ENCODE measurements at places on chromosomes 13 and 19. TPM values are rescaled to one million over a fixed set of nuclear protein-coding genes. Genes with fewer than 3 reads are reported as not detected.

DNA sequence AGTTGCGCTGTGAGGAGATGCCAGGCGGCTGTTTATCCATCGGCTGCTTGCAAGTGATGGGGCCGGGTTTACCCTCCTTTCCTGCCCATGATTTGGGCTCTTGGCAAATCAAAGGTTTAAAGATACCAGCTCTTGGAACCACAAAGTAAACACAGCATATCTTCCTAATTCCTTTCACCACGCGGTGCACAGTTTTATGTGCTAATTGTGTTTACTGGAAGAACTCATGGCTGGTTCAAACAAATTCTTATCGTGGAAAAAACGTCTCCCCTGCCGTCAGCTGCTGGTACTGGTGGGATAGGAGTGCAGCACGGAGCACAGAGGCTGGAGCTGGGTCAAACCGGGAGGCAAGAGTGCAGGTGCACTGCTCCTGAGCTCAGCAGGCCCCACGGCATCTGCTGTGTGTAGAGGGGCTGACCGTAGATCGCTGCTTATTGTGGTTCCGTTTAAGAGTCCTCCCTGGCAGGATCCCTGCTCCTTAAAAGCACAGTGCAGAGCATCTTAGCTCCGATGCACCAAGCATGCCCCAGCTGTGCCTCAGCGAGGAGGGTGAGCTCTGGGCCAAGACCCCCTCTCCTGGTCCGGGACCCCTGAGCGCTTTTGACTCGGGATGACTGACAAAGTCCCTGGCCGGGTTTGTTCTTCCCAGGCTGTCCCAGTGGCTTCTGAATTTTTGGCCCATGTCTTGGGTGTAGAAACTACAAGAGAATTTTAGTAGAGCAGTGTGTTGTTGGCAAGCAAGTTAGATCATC is 51.3 kb upstream of the GAS6 start:
- DNase-seq: no peak
- no peaks in the 10 kb centered on the region for H3K4me1 ChIP-seq
- H3K36me3 ChIP-seq: no peaks in the 10 kb centered on the region
- no peak overlapping the region for H3K4me3 ChIP-seq

GRCh38 chr19:45653634-45654033 is 14.4 kb upstream of the GIPR start:
- no peaks in the 10 kb centered on the region for H3K4me1 ChIP-seq
- DNase-seq: no peak
- H3K27me3 ChIP-seq: peaks cover 9% of the 10 kb centered on the region
- no peaks in the 10 kb centered on the region for H3K36me3 ChIP-seq

DNA sequence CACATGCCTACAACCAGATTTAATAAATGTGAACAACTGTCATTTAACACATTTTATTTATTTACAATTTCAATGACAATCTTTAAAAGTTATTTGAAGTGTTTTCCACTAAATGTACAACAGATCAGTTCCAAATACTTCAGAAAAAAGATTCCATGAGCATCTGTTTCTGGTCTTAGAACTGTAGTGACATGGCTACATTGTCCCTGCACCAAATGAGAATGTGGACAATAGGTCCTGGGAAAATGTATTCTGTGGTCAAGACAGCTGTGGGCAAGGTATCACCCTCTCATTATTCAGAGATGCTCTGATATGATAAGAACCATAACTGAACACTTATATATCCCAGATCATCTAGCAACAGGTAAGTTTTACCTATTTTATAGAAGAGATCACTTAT is 43.7 kb downstream of the ELF1 start:
- H3K36me3 ChIP-seq: no peaks in the 10 kb centered on the region
- no peaks in the 10 kb centered on the region for H3K27me3 ChIP-seq
- H3K4me1 ChIP-seq: peaks cover 7% of the 10 kb centered on the region
- H3K27ac ChIP-seq: no peak overlapping the region

- H3K36me3 ChIP-seq: no peaks in the 10 kb centered on the region
- H3K27me3 ChIP-seq: peaks cover 52% of the 10 kb centered on the region
- peak within 1 kb of the TSS; percentile 87 for H3K4me3 ChIP-seq
- H3K4me1 ChIP-seq: peaks cover 32% of the 10 kb centered on the region
- peak; percentile 93 for DNase-seq
- H3K27ac ChIP-seq: no peak within 1 kb of the TSS
Measured at GRCh38 chr19:46428239-46429135, at the start of gene PNMA8C. TSS of gene PNMA8C (minus strand) at chr19:46428936. CDS start at chr19:46428359, 577 bp downstream.

DNA sequence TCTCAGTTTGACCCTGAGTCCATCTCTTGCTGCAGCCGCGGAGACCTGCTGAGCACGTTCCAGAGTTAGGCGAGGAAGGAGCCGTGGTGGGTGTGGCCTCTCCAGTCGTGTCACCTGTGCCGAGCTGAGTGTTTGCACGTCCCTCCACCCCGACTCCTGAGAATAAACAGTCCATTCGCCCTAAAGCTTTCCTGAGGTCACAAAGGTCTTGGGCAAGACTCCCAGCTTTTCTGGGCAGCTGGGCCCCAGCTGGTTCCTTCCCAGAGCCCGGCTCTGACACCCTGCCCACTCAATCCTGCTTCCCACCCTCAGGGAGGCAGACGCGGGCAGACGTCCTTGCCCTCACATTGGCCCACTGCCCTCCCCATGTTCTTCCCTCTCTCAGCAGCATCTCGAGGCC is 142.2 kb downstream of the KCTD15 start:
- no peak overlapping the region for H3K27ac ChIP-seq
- H3K4me1 ChIP-seq: no peaks in the 10 kb centered on the region
- peaks cover 5% of the 10 kb centered on the region for H3K27me3 ChIP-seq
- DNase-seq: no peak

DNA sequence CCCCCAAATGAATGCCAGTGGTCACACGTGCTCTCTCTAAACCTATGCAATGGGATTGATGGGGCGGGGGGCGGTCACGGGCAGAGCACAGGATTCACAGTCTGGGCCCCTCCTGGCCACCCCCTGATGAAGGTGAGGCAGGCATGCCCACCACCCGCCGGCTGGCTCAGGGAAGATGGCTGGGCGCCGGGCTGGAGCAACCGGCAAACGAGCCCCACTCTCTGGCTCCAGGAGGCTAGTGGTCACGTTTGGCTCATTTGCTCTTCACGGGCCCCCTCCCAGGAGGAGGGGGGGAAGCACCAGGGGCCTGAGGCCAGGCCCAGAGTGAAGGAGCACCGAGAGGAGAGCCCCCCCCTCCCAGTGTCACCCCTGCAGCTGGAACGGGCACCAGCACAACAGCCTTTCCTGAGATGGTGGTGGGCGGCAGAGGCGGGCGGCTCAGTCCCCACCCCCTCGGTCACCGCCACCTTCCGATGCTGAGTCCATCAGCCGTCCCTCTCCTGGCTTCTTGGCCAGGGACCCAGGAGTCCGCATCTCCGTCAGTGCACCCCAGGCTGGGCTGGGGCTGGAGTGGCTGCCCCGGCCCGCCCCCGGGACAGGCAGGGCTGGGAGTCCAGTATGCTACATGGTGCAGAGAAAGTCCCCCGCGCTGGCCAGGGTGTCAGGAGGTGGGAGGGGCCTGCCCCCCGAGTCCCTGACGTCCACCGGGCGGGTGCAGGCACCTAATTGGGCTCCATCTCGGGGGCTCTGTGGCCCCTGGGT is 9.7 kb downstream of the BBC3 start:
- peaks cover 14% of the 10 kb centered on the region for H3K4me1 ChIP-seq
- peaks cover 12% of the 10 kb centered on the region for H3K36me3 ChIP-seq
- no peak overlapping the region for H3K4me3 ChIP-seq
- no peak for DNase-seq
- H3K27me3 ChIP-seq: no peaks in the 10 kb centered on the region
- H3K27ac ChIP-seq: no peak overlapping the region

DNA sequence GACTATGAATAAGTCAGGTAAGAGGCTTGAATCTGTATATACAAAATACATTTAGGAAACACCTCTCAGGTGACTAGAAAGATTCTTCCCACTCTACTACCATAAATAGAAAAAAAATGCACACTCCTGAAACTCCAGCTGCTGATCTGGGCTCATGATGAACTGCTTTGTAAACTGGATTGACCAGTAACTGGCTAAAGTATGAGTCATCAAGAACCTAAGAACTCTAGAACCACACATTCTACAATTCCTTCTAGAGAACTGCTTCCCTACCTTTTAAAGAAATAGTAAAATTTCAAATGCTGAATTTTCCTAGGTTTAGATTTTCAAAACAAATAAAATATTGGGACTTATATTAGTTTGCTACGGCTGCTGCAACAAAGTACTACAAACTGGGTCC is 55.2 kb downstream of the ELF1 start:
- DNase-seq: no peak
- no peaks in the 10 kb centered on the region for H3K27me3 ChIP-seq
- no peak overlapping the region for H3K4me3 ChIP-seq
- no peaks in the 10 kb centered on the region for H3K36me3 ChIP-seq
- no peak overlapping the region for H3K27ac ChIP-seq

- no peaks in the 10 kb centered on the region for H3K4me1 ChIP-seq
- no peak for DNase-seq
- H3K27me3 ChIP-seq: no peaks in the 10 kb centered on the region
- no peak overlapping the region for H3K4me3 ChIP-seq
- no peaks in the 10 kb centered on the region for H3K36me3 ChIP-seq
Measured at GRCh38 chr13:25719666-25720065, 332.1 kb downstream of the SHISA2 start.

DNA sequence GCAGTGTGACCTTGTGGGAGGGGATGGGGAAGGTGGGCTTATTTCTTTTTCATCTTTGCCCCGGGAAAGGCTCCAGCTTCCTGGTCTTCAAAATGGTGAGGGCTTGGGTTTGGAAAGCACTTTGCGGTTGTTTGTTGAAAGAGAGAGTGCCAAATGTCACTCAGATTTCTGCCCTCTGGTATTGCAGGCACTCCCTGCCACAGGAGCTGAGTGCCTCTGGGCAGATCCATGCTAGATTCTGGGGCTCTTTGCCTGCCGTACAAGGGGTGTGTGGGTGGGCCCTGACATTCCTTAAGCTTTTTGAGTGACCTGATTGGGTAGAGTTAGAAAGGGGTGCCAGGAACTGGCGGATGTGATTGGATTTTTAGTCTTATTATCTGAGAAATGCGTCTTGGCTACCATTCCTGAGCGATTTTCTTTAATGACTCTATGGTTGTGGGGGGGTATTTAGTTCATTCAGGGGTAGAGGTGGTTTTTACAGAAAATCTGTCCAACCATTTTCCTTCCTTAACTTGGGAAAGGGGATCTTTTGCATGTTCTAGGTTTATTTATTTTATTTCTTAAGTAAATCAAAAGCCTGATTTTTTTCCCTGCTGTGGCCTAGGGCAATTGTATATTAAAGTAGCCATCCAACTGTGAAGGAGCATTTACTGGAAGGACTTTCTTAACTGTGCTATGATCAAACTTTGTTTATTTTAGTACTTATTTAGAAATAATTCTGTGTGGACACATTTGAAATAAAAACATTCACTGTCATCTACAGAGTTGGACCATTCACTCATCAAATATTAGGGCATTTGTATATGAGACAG is 3.2 kb downstream of the ARHGAP35 start:
- H3K4me1 ChIP-seq: peaks cover 12% of the 10 kb centered on the region
- no peaks in the 10 kb centered on the region for H3K36me3 ChIP-seq
- no peaks in the 10 kb centered on the region for H3K27me3 ChIP-seq

- no peak overlapping the region for H3K4me3 ChIP-seq
- H3K27ac ChIP-seq: no peak overlapping the region
- peaks cover 10% of the 10 kb centered on the region for H3K36me3 ChIP-seq
Measured at GRCh38 chr19:17582613-17583012, 27.2 kb downstream of the COLGALT1 start.

DNA sequence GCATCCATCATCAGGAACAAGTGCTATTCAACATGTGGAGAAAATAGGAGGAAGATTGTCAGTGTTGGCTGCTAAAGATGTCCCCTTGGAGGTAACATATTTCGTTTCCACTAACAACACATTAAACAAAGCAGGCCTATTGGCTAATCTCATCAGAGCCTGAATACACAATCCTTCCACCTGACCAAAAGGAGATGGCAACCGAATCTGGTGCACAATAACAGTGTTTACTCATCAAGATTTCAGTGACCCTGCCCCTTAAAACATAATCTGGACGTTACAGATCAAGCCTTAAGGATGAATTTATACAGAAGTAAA is 582.5 kb downstream of the EFNB2 start:
- no peaks in the 10 kb centered on the region for H3K36me3 ChIP-seq
- no peak overlapping the region for H3K4me3 ChIP-seq
- H3K27ac ChIP-seq: no peak overlapping the region
- no peak for DNase-seq
- no peaks in the 10 kb centered on the region for H3K27me3 ChIP-seq
- peaks cover 7% of the 10 kb centered on the region for H3K4me1 ChIP-seq

- no peak for DNase-seq
- peaks cover 11% of the 10 kb centered on the region for H3K4me1 ChIP-seq
- no peak overlapping the region for H3K27ac ChIP-seq
- H3K4me3 ChIP-seq: no peak overlapping the region
Measured at GRCh38 chr13:39272994-39273393, 234.7 kb downstream of the NHLRC3 start.

DNA sequence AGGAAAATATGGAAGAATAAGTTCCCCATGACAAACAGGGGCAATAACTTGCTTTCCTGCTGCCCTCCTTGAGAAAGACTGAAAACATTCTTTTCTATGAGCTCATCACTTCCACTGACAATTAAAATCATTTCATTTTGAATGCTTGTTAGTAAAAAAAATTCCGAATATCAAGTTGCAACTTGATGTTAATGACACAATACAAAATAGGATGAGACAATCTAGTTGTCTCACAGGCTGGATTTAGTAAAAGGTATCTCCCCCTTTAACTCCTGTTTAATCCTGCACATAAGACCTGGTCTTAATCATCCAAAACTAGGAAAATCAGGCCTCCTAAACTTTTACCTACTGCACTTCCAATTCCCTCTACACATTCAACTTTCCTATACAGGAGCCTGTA is 24.7 kb downstream of the IRS2 start:
- peaks cover under 1% of the 10 kb centered on the region for H3K36me3 ChIP-seq
- no peaks in the 10 kb centered on the region for H3K27me3 ChIP-seq
- H3K27ac ChIP-seq: no peak overlapping the region
- H3K4me3 ChIP-seq: no peak overlapping the region
- DNase-seq: no peak
- H3K4me1 ChIP-seq: peaks cover 58% of the 10 kb centered on the region

DNA sequence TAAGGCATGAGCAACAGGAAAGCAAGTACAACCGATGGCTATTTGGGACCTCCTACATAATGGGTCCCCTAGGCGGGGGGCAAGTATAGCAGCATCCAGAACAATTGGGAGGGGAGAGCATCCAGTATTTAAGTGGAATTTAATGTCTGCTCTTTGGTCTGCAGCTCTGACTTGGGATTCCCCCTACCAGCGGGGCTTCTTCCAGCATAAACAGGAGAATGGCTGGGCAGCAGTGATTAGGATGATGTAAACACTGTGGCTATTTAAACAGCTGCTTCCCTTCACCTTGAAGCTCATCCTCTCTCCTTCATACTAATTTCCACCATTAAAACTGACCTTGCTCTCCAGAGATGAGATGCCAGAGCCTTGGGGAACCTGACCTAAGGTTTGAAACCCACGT is 73.9 kb upstream of the OXGR1 start:
- no peaks in the 10 kb centered on the region for H3K27me3 ChIP-seq
- H3K4me1 ChIP-seq: peaks cover 15% of the 10 kb centered on the region
- DNase-seq: no peak
- no peak overlapping the region for H3K4me3 ChIP-seq
- H3K36me3 ChIP-seq: no peaks in the 10 kb centered on the region
- H3K27ac ChIP-seq: no peak overlapping the region

- no peak for DNase-seq
- H3K36me3 ChIP-seq: peaks cover 89% of the 10 kb centered on the region
- no peaks in the 10 kb centered on the region for H3K4me1 ChIP-seq
- H3K27ac ChIP-seq: no peak overlapping the region
- no peaks in the 10 kb centered on the region for H3K27me3 ChIP-seq
Measured at GRCh38 chr19:10680545-10681135, 20.6 kb upstream of the QTRT1 start.

Gene DUS3L
- total RNA-seq: 30.6 TPM

Gene PLPP2
- 102 TPM for total RNA-seq

Gene ZNF560
- total RNA-seq: 5.8 TPM

Gene ZNF99
- 0.05 TPM for total RNA-seq

Gene CYP2F1
- total RNA-seq: 1.3 TPM

Gene SMIM44
- not detected for total RNA-seq
